A549 treated with DMSO at 1 μM for 4 hours (cell line): ENCODE measurements at places on chromosomes 1 and 21. TPM values are rescaled to one million over a fixed set of nuclear protein-coding genes. Genes with fewer than 3 reads are reported as not detected.

Gene ITSN1
- total RNA-seq = 13.3 to 19.3 TPM (median 16.7 TPM) in 5 replicates

Gene PRR9
- total RNA-seq = not detected in 5 replicates

Gene FNDC10
- 6.3 to 10.2 TPM (median 7.4 TPM) in 5 replicates for total RNA-seq

Gene ZBTB8B
- 0.01 TPM in 2 of 5 replicates, not detected in the others for total RNA-seq

Gene SPTA1
- total RNA-seq = not detected in 5 replicates

Gene MXRA8
- total RNA-seq = 0.14 to 0.27 TPM (median 0.23 TPM) in 5 replicates

Gene CHI3L2
- 0.20 to 0.40 TPM (median 0.31 TPM) in 5 replicates for total RNA-seq

Gene TSPEAR
- total RNA-seq = not detected in 5 replicates

Gene FCRL4
- total RNA-seq = not detected in 5 replicates

Gene LDLRAD1
- not detected in 5 replicates for total RNA-seq

Gene CSMD2
- not detected in 5 replicates for total RNA-seq

Gene STIL
- 10.7 to 12.2 TPM (median 11.7 TPM) in 5 replicates for total RNA-seq

Gene KCNN3
- total RNA-seq = 0.06 to 0.25 TPM (median 0.11 TPM) in 5 replicates

Gene ARHGAP30
- 0.06 to 0.13 TPM (median 0.10 TPM) in 5 replicates for total RNA-seq

Gene UQCRH
- 377 to 534 TPM (median 401 TPM) in 5 replicates for total RNA-seq

Gene RNU5D-1
- not detected in 5 replicates for total RNA-seq

Gene PKP1
- 0.03 to 0.11 TPM in 2 of 5 replicates, not detected in the others for total RNA-seq

Gene CRYBG2
- 1.5 to 2.3 TPM (median 1.7 TPM) in 5 replicates for total RNA-seq

Gene LCK
- total RNA-seq = 0.07 TPM in 1 of 5 replicates, not detected in the others

Gene CLDN17
- not detected in 5 replicates for total RNA-seq

Gene DVL1
- total RNA-seq = 47.0 to 84.6 TPM (median 76.5 TPM) in 5 replicates

Gene PHACTR4
- total RNA-seq = 22.1 to 25.4 TPM (median 23.5 TPM) in 5 replicates

Gene TMCC2
- 2.8 to 3.3 TPM (median 3.1 TPM) in 5 replicates for total RNA-seq

Gene LYPD8
- total RNA-seq = 0.11 to 0.32 TPM (median 0.17 TPM) in 3 of 5 replicates, not detected in the others

Gene PPOX
- total RNA-seq = 11.6 to 17.2 TPM (median 15.2 TPM) in 5 replicates

Gene MYBPHL
- not detected in 5 replicates for total RNA-seq

Gene SPRR1B
- not detected in 5 replicates for total RNA-seq

Gene EXTL2
- 6.7 to 10.8 TPM (median 8.6 TPM) in 5 replicates for total RNA-seq

Gene NUAK2
- total RNA-seq = 28.8 to 38.0 TPM (median 35.3 TPM) in 5 replicates

Gene AMY1C
- total RNA-seq = not detected in 5 replicates

Gene CLDN19
- total RNA-seq = not detected in 5 replicates

Gene IFT25
- total RNA-seq = 26.7 to 36.6 TPM (median 28.3 TPM) in 5 replicates

Gene VASH2
- total RNA-seq = 3.6 to 4.8 TPM (median 4.5 TPM) in 5 replicates

Gene HRNR
- total RNA-seq = not detected in 5 replicates

Gene SPRR1A
- not detected in 5 replicates for total RNA-seq

Gene LRRC71
- 0.11 to 0.38 TPM (median 0.16 TPM) in 4 of 5 replicates, not detected in the other for total RNA-seq

Gene TDRD5
- total RNA-seq = 0.02 to 0.06 TPM (median 0.04 TPM) in 4 of 5 replicates, not detected in the other

Gene CPTP
- total RNA-seq = 12.8 to 22.6 TPM (median 18.6 TPM) in 5 replicates
